ENCODE measurements at places on chromosomes 11 and 22.

DNA sequence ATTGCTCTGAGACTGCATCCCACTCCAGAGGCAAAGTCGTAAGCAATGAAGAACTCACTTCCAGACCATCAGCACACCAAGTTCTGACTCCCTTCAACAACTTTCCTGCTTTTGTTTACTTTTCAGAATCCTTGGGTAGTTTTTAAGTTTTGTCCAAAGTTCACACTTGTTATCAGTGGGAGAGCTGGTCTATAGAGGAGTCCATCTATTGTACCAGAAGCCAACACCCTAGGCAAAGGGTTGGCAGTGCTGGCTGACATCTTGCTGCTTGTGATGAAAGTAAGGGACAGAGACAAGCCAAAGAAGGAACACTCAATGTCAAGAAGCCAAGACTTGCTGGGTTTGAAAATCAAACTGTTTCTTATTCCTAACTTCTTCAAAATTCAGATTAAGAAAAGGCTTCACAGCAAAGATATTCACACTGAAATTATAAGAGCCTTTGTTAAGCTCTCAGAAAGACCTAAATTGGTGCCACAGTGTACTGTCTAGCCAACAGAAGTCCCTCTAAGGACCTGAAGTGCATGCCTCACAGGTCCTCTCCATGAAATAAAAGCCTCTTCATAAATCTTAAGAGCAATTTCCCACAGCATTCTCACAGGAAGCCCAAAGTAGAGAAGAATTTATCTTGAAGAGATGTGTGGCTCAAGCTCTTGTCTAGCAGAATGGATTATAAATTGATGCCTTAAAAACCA is 21.5 kb upstream of the LINC01488 start:
- no peak for DNase-seq
- H3K27ac ChIP-seq, result no peak overlapping the region
- H3K36me3 ChIP-seq, result peaks cover 3% of the 10 kb centered on the region
- H3K4me3 ChIP-seq, result no peak overlapping the region
- H3K4me1 ChIP-seq, result no peaks in the 10 kb centered on the region

- H3K36me3 ChIP-seq, result peaks cover 27% of the 10 kb centered on the region
- no peak for DNase-seq
- no peak overlapping the region for H3K4me3 ChIP-seq
- H3K27me3 ChIP-seq, result no peaks in the 10 kb centered on the region
Observed at GRCh38 chr11:36447514-36447913, 62.6 kb downstream of the TRAF6 start.

- no peak overlapping the region for H3K4me3 ChIP-seq
- no peak overlapping the region for H3K27ac ChIP-seq
- H3K27me3 ChIP-seq, result peaks cover 2% of the 10 kb centered on the region
Observed at GRCh38 chr11:76270389-76270788, 64.1 kb upstream of the WNT11 start.

DNA sequence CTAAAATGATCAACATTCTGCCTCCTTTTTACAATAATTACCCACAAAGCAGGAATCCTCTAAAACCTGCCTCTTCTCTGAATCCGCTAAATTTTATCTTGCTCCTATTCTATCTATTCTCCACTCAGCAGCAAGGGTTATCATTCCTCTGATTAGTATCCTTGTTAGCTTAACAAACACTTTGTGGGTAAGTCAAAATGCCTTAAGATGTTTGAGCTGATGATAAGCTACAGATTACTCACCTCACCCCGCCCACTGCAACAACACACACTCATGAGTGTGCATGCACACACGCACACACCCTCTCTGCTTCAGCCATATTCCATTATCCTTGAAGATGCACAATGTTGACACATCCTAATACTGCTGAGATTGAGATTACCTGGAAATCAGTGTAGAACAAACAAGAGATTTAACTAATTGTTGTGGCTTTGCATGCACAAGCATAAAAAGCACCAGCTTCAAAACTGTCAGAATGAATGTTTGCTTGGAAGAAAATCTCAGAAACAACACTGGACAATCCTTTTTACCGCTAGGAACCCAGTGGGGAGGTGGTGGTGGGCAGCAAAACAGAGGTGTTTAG is 130.9 kb downstream of the BBOX1 start:
- H3K27ac ChIP-seq, result no peak overlapping the region
- H3K36me3 ChIP-seq, result no peaks in the 10 kb centered on the region

GRCh38 chr11:34475656-34476055 is 36.9 kb downstream of the CAT start:
- DNase-seq, result no peak
- no peaks in the 10 kb centered on the region for H3K4me1 ChIP-seq
- H3K4me3 ChIP-seq, result no peak overlapping the region
- peaks cover 2% of the 10 kb centered on the region for H3K27me3 ChIP-seq
- no peak overlapping the region for H3K27ac ChIP-seq

Measured in activated CD4-positive, alpha-beta T cell treated with anti-CD3 and anti-CD28 coated beads for 36 hours (primary cell).